Panc1 (cell line): ENCODE measurements at places on chromosomes 13 and 19. TPM values are rescaled to one million over a fixed set of nuclear protein-coding genes. Genes with fewer than 3 reads are reported as not detected.
A peak's percentile ranks its signal among the peaks of the same experiment; 100 is the strongest.

- no peak overlapping the region for H3K27ac ChIP-seq
- H3K4me3 ChIP-seq, result no peak overlapping the region
- no peaks in the 10 kb centered on the region for H3K4me1 ChIP-seq
- DNase-seq, result no peak
Measured at GRCh38 chr13:79655509-79655908, 174.6 kb downstream of the NDFIP2 start.

- DNase-seq, result no peak
- H3K36me3 ChIP-seq, result no peaks in the 10 kb centered on the region
- no peaks in the 10 kb centered on the region for H3K27me3 ChIP-seq
- H3K4me3 ChIP-seq, result no peak overlapping the region
Measured at GRCh38 chr13:72694314-72694713, 33.1 kb downstream of the MZT1 start.

- H3K4me3 ChIP-seq, result no peak overlapping the region
- no peaks in the 10 kb centered on the region for H3K27me3 ChIP-seq
- H3K36me3 ChIP-seq, result no peaks in the 10 kb centered on the region; the same call in 1 of the 2 replicates
- H3K27ac ChIP-seq, result no peak overlapping the region
- no peak for DNase-seq
Measured at GRCh38 chr19:13094771-13095392, 7.8 kb downstream of the LYL1 start.

GRCh38 chr19:42229855-42230351, 9.8 kb downstream of the ZNF526 start:
- H3K27me3 ChIP-seq, result no peaks in the 10 kb centered on the region
- DNase-seq, result no peak
- H3K36me3 ChIP-seq, result 0 out of 2 replicates have a peak, but pooled peaks cover 2% of the 10 kb centered on the region
- no peak overlapping the region for H3K4me3 ChIP-seq
- H3K27ac ChIP-seq, result no peak overlapping the region

GRCh38 chr19:19741184-19741583, 8.3 kb upstream of the ZNF14 start:
- no peaks in the 10 kb centered on the region for H3K27me3 ChIP-seq
- H3K4me3 ChIP-seq, result no peak overlapping the region
- no peak overlapping the region for H3K27ac ChIP-seq
- H3K36me3 ChIP-seq, result no peaks in the 10 kb centered on the region
- H3K4me1 ChIP-seq, result no peaks in the 10 kb centered on the region

- no peak overlapping the region for H3K27ac ChIP-seq
- no peaks in the 10 kb centered on the region for H3K27me3 ChIP-seq
- no peak overlapping the region for H3K4me3 ChIP-seq
- no peaks in the 10 kb centered on the region for H3K36me3 ChIP-seq
- no peak for DNase-seq
Measured at GRCh38 chr13:36061054-36061453, 70.1 kb downstream of the DCLK1 start.

GRCh38 chr13:30835442-30835841, 70.6 kb upstream of the MEDAG start:
- peak overlapping the region; percentile 89 for H3K27ac ChIP-seq
- no peaks in the 10 kb centered on the region for H3K27me3 ChIP-seq
- no peaks in the 10 kb centered on the region for H3K36me3 ChIP-seq
- peaks cover 34% of the 10 kb centered on the region for H3K4me1 ChIP-seq

DNA sequence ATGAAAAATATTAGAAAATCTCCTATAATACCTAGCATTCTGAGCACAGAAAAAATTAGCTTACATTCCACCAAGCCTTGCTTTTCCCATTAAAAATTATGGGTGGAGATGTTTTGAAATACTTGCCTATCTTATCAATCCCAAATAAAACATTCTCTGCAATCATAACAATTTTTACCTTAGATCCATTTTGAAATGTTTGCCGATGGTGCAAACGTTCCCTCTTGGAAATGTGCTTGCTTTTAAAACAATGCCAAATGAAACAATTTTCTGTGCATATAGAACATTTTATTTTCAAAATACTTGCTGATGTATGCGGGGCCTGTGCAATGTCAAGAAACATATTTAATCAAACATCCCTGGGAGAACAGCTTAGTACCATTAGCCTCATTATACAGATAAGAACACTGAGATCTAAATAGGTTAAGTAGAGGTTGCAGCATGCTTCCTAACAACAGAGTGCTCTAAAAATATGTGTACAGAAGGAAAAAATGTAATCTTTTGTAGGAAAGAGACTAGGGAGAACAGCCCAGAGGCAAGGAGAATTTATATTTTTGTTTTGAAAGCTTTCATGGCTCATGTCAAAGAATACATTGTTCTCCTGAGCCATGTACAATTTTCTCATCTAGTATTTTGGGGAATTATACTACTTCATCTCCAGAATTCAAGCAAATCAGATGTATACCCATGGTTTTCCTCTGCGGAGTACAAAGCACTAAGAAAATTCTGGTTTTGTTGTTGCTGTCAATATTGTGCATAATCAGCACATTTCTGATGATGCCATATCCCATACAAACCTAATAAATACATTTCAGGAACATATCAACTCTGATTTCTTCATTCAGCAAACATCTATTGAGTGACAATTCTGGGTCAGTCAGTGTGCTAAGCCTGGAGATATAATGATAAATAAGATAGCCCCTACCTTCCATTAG, 25.9 kb upstream of the FNDC3A start:
- no peaks in the 10 kb centered on the region for H3K4me1 ChIP-seq
- H3K4me3 ChIP-seq, result no peak overlapping the region
- H3K36me3 ChIP-seq, result no peaks in the 10 kb centered on the region
- DNase-seq, result no peak
- no peak overlapping the region for H3K27ac ChIP-seq
- H3K27me3 ChIP-seq, result no peaks in the 10 kb centered on the region

DNA sequence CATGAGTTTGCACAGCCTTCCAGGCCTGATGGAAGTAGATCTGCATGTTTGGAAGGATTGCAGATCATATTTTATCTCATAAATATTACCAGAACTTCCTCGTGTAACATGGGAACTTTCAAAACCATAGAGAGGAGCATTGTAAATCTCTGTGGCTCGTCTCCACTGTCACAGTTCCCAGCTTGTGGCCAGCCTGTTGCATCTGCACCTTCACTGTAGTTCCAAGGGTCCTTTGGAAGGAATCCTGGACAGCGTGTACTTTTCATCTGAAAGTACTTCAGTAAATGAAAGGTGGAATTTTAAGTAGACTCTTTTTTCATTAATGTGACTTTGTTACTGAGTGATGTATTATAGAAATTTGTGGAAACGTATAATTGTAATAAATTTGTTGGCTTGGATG, 105.4 kb downstream of the ATP11A start:
- H3K4me1 ChIP-seq, result no peaks in the 10 kb centered on the region
- H3K27ac ChIP-seq, result no peak overlapping the region
- DNase-seq, result no peak
- H3K36me3 ChIP-seq, result no peaks in the 10 kb centered on the region; the same call in 1 of the 2 replicates
- H3K4me3 ChIP-seq, result no peak overlapping the region

DNA sequence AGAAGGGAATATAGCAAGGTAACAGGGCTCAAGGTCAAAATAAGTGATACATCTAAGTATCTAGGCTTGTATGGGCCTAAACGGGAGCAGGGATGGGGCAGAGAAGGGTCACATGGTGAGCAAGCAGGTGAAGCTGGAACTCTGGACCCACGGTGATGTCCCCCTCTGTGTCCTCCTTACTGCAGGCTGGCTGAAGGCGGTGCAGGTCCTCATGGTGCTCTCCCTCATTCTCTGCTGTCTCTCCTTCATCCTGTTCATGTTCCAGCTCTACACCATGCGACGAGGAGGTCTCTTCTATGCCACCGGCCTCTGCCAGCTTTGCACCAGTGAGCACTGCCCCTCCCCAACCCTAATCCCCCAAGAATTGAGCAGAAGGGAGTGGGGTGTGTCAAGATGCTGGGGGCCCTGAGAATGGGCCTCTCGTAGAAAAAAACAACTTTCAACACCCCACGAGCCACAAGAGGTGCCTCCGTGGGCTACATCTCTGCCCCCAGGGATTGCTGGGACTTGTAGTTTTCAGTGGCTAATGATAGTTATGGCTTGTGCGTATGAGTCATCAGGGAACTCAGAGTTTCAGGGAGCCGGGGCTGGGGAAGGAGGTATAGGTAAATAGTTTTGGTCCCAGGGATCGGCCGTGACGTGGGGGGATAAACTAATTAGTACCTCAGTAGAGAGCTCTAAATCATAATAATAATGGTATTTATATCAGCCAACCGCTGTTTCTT, 4.0 kb downstream of the EMP3 start:
- no peaks in the 10 kb centered on the region for H3K27me3 ChIP-seq
- H3K4me1 ChIP-seq, result peaks cover 7% of the 10 kb centered on the region
- no peak overlapping the region for H3K27ac ChIP-seq
- DNase-seq, result no peak

- H3K27ac ChIP-seq, result peak within 1 kb of the TSS; percentile 54
- H3K27me3 ChIP-seq, result no peaks in the 10 kb centered on the region
- H3K4me1 ChIP-seq, result no peaks in the 10 kb centered on the region; the same call in 1 of the 2 replicates
- DNase-seq, result peak; percentile 48
Measured at GRCh38 chr19:48746738-48747575, at the start of gene IZUMO1. IZUMO1 (minus strand) TSS chr19:48746909; CDS start chr19:48745859, 1,050 bp downstream.

DNA sequence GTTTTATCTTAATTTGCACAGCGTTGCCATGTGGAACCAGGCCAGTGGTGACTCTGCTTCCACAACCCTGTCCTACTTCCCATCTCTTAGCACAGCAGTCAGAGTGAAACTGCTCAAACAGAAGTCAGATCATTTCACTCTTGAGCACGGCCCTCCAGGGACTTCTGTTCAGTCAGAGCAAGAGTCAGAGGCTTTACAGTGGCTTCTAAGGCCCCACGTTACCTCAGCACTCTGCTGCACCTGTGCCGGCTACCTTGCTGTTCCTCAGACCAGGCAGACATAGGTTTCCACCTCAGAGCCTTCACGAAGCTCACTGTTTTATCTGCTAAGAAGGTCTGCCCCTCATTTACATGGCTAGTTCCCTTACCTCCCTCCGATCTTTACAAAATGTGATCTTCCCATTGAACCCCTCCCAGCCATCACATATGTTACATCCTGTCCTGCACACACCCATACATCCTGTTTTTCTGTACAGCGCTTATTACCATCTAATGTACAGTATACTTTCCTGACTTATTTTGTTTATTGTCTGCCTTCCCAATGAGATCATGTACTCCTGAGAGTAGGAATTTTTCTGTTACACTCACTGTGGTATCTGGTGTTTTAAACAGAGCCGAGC, 41.6 kb downstream of the TM9SF2 start:
- no peak overlapping the region for H3K27ac ChIP-seq
- DNase-seq, result no peak
- no peaks in the 10 kb centered on the region for H3K27me3 ChIP-seq
- no peak overlapping the region for H3K4me3 ChIP-seq
- no peaks in the 10 kb centered on the region for H3K4me1 ChIP-seq
- peaks cover 5% of the 10 kb centered on the region; the same call in 1 of the 2 replicates for H3K36me3 ChIP-seq

DNA sequence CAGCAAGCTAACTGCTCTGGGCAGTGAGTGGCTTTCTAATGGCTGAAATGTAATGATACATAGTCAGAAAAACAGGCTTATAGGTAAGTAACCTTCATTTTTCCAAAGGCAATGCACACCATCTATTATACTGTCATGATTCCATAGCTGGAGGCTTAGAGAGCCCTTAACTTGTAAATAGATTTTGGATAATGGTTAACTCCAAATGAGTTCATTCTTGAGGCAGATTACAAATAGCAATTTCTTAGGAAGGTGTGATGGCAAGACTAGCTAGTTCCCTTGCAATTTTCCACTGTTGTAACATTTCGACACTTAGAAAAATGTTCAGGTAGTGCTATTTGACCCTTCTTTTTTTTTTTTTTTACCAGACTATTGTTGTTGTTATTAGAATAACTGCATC, 789.8 kb upstream of the PCDH9 start:
- H3K27me3 ChIP-seq, result no peaks in the 10 kb centered on the region
- H3K4me1 ChIP-seq, result no peaks in the 10 kb centered on the region
- no peak overlapping the region for H3K27ac ChIP-seq
- no peaks in the 10 kb centered on the region for H3K36me3 ChIP-seq

DNA sequence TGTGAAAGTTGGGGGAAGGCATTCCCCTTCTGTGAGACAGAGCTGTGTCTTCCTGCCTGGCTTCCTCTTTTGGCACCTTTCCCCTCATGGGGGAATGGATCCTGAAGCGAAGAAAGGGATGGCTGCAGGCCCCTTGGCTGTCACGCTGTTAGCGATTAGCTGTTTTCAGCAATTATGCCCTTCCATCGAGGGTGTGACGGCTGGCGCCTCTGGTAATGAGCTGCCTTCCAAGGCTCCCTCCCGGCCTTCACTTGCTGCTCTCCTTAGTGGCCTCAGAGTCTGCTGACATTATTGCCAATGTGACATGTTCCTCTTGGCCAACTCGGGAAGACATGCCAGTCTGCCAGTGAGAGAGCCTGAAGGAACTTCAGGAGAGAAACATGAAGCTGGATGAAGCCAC, 162.1 kb downstream of the ZIC5 start:
- H3K27me3 ChIP-seq, result no peaks in the 10 kb centered on the region
- no peak for DNase-seq
- no peak overlapping the region for H3K27ac ChIP-seq
- no peaks in the 10 kb centered on the region for H3K36me3 ChIP-seq
- H3K4me3 ChIP-seq, result no peak overlapping the region
- H3K4me1 ChIP-seq, result no peaks in the 10 kb centered on the region

DNA sequence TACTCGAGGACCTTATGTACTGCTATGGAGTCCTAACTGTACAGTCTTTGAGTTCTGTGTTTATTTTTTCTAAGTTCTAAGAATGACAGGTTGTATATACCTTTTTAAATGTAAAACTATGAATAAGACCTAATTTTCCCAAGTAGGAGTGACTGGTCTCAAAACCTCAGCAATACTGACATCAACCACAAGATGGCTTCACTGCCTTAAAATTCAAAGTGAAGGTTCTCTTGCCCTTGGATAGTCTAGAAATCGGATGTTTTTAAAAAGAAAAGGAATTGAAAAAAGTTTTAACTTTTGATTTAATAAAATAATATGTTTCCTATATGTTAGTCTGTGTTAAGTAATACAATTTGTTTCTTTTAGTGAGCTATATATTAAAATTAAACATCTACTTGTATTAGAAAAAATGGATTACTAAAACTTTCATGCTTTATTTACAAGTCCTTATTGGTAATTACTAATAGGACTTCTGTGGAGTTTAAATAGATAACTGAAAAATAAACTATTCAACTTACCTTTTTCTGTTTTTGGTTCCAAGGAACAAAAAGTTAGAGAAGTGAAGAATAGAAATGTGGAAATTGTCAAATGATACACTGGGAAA, 52.0 kb downstream of the TDRD3 start:
- H3K4me1 ChIP-seq, result no peaks in the 10 kb centered on the region
- no peaks in the 10 kb centered on the region for H3K36me3 ChIP-seq
- no peaks in the 10 kb centered on the region for H3K27me3 ChIP-seq
- H3K4me3 ChIP-seq, result no peak overlapping the region

DNA sequence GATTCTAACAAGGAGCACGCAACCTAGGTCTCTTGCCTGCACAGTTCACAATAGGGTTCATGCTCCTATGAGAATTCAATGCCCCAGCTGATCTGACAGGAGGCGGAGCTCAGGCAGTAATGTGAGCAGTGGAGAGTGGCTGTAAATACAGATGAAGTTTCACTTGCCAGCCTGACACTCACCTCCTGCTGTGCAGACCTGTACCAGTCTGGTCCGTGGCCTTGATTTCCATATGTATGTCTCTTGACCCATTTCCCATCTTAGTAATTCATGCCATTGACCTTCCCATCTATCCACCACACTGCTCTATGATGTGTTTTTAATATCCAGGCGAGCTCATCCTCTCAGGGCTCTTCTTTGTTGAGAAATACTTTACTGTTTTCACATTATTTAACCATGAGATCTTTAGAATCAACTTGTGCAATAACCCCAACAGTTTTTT, 95.2 kb downstream of the LRCH1 start:
- no peaks in the 10 kb centered on the region for H3K36me3 ChIP-seq
- no peak overlapping the region for H3K27ac ChIP-seq
- no peak for DNase-seq
- no peaks in the 10 kb centered on the region for H3K27me3 ChIP-seq

MAST1 gene
- total RNA-seq, result 3.1 TPM

COL4A1 gene
- total RNA-seq, result 1.1 TPM

ZFP14 gene
- 3.3 TPM for total RNA-seq

ZNF763 gene
- total RNA-seq, result 0.39 TPM

ONECUT3 gene
- 16.5 TPM for total RNA-seq

PGLYRP1 gene
- not detected for total RNA-seq

ZNF28 gene
- 26.7 TPM for total RNA-seq

SLC10A2 gene
- total RNA-seq, result not detected
